ENCODE measurements at places on chromosomes 1 and 21. TPM values are rescaled to one million over a fixed set of nuclear protein-coding genes. Genes with fewer than 3 reads are reported as not detected.

Gene LDLRAD2
- 0.10 TPM for total RNA-seq

Gene LMO4
- total RNA-seq, result 15.6 TPM

Gene LMNA
- 740 TPM for total RNA-seq

Gene SYNC
- 8.7 TPM for total RNA-seq

Gene WNT9A
- total RNA-seq, result 8.2 TPM

Gene OR2L13
- total RNA-seq, result not detected

Gene PDZK1IP1
- total RNA-seq, result 5.3 TPM

Gene CCDC30
- 0.59 TPM for total RNA-seq

Gene RGS5
- total RNA-seq, result 1.4 TPM

Gene ITSN1
- total RNA-seq, result 18.7 TPM

Gene KRTAP12-2
- total RNA-seq, result not detected

Gene CHIA
- total RNA-seq, result not detected

Gene TMPRSS15
- total RNA-seq, result not detected

Gene CELA3A
- total RNA-seq, result not detected

Gene GBP4
- not detected for total RNA-seq

Gene CD52
- not detected for total RNA-seq

Data from A549 treated with RU486 at 1 μM for 4 hours (cell line).